Stimulated activated naive CD4-positive, alpha-beta T cell (primary cell): ENCODE measurements at places on chromosomes 11 and 22.

- DNase-seq, result no peak
Observed at GRCh38 chr11:776561-777287, 563 bp downstream of the GATD1 start.

- no peak for DNase-seq
Observed at GRCh38 chr11:119985551-119985950, 152.4 kb downstream of the TRIM29 start.

DNA sequence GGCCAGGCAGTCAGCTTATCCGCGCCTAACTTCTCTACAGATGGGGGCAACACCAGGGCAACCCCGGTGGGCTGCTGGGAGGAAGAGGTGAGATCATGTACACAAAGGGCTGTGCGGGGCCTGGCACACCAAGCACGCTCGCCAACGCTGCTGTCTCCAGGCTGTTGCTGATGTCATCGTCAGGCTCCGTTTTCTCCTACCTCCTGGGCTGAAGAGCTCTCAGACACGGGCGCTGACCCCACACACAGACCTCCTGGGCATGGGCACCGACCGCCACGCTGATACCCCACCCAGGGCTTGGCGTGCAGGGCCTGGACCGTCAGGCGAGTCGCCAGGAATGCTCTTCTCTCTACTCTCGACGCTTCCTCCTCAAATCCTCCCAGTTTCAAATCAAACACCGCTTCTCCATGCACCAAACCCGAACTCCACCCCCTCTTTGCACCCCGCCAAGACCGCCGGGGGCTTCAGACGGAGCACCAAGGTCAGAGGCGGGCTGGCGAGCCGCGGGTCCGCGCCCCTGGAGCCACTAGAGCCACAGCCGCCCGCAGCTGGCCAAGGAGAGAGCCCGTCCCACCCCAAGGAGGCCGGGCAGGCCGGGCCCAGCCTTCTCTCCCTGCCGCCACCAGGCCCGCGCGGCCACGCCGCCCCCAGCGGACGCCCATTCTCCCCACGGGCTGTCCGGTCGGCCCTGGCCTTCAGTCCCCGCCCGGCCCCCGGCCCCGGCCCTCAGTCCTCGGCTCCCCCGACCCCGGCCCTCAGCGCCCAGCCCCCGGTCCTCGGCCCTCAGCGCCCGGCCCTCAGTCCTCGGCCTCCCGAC is 772 bp downstream of the SBF1 start:
- no peak for DNase-seq

GRCh38 chr11:23202611-23203010 is 342.3 kb upstream of the CCDC179 start:
- DNase-seq, result no peak

DNA sequence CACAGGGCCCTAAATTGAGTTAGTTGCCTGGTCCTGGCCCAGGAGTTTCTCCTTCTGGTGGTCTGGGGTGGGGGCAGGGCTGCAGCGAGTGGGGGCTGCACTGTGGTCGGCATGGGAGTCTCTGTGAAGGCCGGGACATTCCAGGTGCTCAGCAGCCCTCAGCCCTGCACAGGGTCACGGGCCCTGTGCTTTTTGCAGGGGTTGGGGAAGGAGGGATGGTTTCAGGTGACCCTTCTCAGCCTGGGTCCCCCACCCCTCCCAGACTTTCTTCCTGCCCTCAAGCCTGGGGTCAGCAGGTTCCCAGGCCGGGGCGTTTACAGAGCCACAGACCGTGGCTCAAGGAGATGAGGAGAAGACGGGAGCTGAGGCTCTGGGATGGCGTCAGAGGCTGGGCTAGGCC is 7.8 kb downstream of the EMID1 start:
- DNase-seq, result no peak

- DNase-seq, result peak; percentile 44
Observed at GRCh38 chr11:1570896-1571759, 943 bp downstream of the DUSP8 start.
